Activated CD4-positive, alpha-beta T cell treated with anti-CD3 and anti-CD28 coated beads, Interleukin-2, amount 10 ng/mL, durations not matched to agents 7 days and 5 days (primary cell): ENCODE measurements at places on chromosomes 3 and 15. TPM values are rescaled to one million over a fixed set of nuclear protein-coding genes. Genes with fewer than 3 reads are reported as not detected.

The IQCF5 gene
- total RNA-seq: not detected

DNA sequence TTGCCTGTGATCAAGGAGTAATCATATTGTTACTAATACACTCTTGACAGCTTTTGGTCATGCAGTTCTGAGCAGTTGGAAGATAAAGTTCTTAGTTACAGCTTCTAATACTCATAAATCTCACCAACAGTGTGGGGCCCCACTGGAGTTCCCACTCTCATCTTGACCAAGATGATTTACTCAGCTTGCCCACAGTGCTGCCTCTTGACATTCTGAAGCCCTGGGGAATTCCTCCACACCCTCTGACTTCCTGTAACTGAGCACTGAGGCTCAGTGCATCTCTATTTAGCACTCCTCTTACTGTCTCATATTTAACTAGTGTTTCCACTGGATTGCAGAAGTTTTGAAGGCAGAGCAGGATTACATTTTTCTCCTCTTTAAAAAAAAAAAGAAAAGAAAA, 1.9 kb upstream of the ARL6IP5 start:
- H3K4me1 ChIP-seq: peaks cover 61% of the 10 kb centered on the region
- peaks cover 26% of the 10 kb centered on the region for H3K36me3 ChIP-seq
- peak overlapping the region; percentile 90 for H3K27ac ChIP-seq

- DNase-seq: no peak
- H3K36me3 ChIP-seq: peaks cover 38% of the 10 kb centered on the region
- H3K27me3 ChIP-seq: no peaks in the 10 kb centered on the region
- no peaks in the 10 kb centered on the region for H3K4me1 ChIP-seq
- no peak overlapping the region for H3K27ac ChIP-seq
Observed at GRCh38 chr3:125280668-125281361, 68.3 kb upstream of the SLC12A8 start.

DNA sequence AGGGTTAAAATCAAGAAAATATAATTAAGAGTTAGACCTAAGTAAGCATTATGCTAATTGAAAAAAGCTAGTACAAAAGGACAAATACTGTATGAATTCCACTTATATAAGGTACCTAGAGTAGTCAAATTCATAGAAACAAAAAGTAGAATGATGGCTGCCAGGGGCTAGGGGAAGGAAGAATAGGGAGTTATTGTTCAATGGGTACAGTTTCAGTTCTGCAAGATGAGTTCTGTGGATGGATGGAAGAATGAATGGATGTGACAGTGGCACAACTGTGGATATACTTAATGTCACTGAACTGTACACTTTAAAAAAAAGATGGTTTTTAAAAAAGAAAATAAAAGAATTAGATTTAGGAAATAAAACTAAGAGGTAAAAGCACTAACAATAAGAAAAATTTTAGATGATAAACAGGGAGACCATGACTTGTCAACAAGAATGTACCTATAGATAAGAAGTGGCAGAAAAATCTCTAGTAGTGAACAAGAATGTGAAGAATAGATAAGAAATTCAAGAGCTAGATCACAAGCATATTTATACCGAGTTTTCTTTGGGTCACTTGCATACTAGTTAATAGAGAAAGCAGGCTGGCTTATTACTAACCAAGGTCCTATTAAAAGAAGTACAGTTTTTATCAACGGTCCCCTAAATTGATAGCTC, 5.5 kb downstream of the IFT80 start:
- peaks cover 6% of the 10 kb centered on the region for H3K36me3 ChIP-seq
- H3K4me1 ChIP-seq: peaks cover 26% of the 10 kb centered on the region
- H3K27ac ChIP-seq: no peak overlapping the region
- no peak for DNase-seq

The AGBL1 gene
- not detected for total RNA-seq

- H3K4me1 ChIP-seq: no peaks in the 10 kb centered on the region
- H3K27me3 ChIP-seq: no peaks in the 10 kb centered on the region
- H3K36me3 ChIP-seq: no peaks in the 10 kb centered on the region
- DNase-seq: no peak
- H3K27ac ChIP-seq: no peak overlapping the region
- no peak overlapping the region for H3K4me3 ChIP-seq
Observed at GRCh38 chr3:76900596-76900995, 139.3 kb upstream of the ROBO2 start.

DNA sequence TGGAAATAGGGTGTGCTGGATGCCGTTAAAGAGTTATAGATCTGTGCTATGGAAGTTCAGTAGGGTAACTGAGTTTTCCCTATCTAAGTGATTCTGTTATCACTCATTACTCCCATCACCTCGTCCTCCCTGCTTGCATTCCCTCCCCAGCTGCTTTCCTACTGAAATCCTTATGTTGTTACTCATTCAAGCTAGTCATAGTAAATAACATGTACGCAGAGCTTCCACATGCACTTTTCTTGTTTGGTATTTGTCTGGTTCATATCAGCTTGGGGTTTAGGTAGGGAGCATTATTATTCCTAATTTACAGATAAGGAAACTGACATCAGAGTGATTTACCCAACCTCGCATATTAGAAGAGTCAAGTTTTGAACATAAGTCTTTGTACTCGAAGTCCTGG, 135.1 kb downstream of the HCN4 start:
- no peak for DNase-seq
- H3K27ac ChIP-seq: no peak overlapping the region
- H3K27me3 ChIP-seq: peaks cover 7% of the 10 kb centered on the region

DNA sequence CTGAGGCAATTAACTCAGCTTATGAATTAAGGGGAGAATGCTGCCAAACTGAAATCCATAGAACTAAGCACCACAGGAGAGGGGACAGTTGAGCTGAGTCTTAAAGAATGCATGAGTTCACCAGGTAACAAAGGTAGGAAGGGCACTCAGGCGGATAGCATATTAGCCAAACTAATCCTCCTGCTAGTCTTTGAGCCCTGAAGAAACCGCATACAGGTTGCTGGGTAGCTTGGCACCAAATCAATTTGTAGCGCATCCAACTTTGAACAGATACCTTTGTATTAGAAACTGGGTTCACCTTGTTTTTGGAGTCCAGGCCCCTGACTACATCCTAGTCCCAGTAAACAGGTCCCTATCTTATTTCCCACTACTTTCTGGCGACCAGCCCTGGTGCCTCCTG, 93.7 kb downstream of the FRMD4B start:
- no peak for DNase-seq
- H3K27me3 ChIP-seq: no peaks in the 10 kb centered on the region
- H3K27ac ChIP-seq: no peak overlapping the region

DNA sequence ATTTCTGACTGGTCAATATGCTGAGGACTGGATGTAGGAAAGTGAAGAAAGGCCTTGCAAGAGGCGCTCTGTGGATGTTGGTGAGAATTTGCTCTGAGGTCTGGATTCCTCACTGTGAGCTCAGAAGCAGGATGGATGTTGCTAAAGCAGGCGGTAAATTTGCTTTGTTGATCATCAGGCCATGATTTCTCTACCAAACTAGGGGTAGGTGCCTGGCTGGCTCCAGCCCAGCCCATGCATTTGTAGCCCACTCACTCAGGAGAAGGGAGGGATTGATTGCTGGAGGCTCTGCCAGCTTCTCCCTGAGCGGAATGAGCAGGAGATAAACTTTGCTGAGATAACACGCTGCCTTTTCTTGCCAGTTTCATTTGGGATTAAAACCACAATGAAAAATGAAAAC, 44.3 kb upstream of the NTRK3 start:
- no peak for DNase-seq
- no peak overlapping the region for H3K4me3 ChIP-seq
- no peaks in the 10 kb centered on the region for H3K36me3 ChIP-seq
- no peaks in the 10 kb centered on the region for H3K27me3 ChIP-seq
- H3K4me1 ChIP-seq: peaks cover 4% of the 10 kb centered on the region
- no peak overlapping the region for H3K27ac ChIP-seq

The ANKUB1 gene
- not detected for total RNA-seq

DNA sequence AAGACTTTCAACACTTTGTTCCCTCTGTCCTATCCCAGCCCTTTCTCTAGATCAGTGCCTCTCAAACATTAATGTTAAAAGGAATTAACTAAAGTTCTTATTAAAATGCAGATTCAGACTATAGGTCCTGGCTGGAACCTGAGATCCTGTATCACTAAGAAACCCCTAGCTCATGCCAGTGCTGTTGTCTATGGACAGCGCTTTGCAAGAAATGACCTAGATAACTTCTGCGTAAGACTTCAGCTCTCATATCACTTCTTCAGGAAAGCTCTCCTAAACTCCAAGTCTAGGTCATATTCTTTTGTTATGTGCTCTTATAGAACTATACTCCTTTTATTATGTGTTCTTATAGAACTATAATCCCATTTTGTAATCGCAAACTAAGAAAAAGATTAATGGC, 67.8 kb upstream of the CDIN1 start:
- no peak for DNase-seq
- H3K4me1 ChIP-seq: no peaks in the 10 kb centered on the region
- no peak overlapping the region for H3K4me3 ChIP-seq
- H3K27me3 ChIP-seq: peaks cover 3% of the 10 kb centered on the region
- H3K36me3 ChIP-seq: no peaks in the 10 kb centered on the region

DNA sequence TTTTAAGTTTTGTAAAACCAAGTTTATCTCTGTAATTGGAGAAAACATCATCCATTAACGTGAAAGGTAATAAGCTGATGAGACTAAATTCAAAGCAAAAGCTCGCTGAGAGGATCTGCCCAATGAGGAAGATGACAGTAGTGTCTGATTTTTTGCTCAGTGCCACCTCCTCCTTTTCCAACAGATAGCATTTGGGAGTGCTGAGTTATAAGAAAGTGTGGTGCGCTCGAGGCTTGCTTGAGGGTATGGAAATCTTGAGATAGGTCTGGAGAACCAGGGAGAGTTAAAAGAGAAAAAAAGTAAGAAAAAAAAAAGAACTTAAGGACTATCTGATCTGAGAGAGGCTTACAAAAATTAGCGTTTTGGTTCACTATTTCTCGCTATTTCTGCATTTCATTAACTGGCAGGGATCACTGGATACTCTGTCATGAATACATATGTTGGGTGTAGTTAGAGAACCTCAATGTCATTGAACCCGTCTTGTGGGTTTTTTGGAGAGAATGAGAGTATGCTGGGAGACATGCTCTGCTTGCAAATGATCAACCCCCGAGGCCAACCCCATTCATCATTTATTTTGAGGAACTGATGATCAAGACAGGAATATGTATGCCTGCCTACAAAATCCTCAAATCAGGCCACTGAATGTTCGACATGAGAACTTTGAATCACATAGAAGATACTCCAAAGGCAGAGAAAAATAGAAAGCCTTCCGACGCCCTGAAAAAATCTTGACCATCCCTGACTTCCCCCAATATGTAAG, 973 bp upstream of the USP13 start:
- peaks cover 15% of the 10 kb centered on the region for H3K27me3 ChIP-seq
- peak overlapping the region; percentile 72 for H3K4me3 ChIP-seq
- H3K27ac ChIP-seq: peak overlapping the region; percentile 67
- H3K36me3 ChIP-seq: peaks cover 7% of the 10 kb centered on the region
- H3K4me1 ChIP-seq: peaks cover 36% of the 10 kb centered on the region
- no peak for DNase-seq

GRCh38 chr15:59424616-59425015, 13.4 kb upstream of the FAM81A start:
- no peak for DNase-seq
- H3K27ac ChIP-seq: no peak overlapping the region
- H3K4me1 ChIP-seq: peaks cover 12% of the 10 kb centered on the region
- H3K4me3 ChIP-seq: no peak overlapping the region
- H3K36me3 ChIP-seq: no peaks in the 10 kb centered on the region

The PROK2 gene
- 0.60 TPM for total RNA-seq

The SOX14 gene
- total RNA-seq: not detected
